H7 (cell line): ENCODE measurements at places on chromosomes 5 and 9. TPM values are rescaled to one million over a fixed set of nuclear protein-coding genes. Genes with fewer than 3 reads are reported as not detected.

DNA sequence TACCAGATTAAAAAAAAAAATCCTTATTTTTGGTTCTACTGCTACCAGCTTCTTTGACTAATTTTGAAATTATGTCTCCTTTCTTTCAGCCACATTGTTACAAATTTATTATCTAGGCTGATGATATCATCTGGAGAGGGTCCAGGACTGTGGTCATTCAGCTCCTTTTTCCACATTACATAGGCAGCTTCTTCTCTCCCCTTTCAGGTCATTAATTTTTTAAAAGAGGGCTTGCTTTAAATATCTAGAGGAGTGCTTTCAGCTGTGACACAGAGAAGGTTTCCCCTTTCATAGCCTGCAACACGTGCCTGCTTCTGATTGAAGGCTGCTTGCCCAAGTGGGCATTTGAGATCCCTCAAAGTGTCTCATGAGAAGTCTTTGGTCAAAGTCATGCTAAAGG lies 155.7 kb upstream of the PAPPA start:
- DNase-seq, result no peak

- no peak for DNase-seq
Measured at GRCh38 chr5:17336054-17336453, 118.6 kb downstream of the BASP1 start.

DNA sequence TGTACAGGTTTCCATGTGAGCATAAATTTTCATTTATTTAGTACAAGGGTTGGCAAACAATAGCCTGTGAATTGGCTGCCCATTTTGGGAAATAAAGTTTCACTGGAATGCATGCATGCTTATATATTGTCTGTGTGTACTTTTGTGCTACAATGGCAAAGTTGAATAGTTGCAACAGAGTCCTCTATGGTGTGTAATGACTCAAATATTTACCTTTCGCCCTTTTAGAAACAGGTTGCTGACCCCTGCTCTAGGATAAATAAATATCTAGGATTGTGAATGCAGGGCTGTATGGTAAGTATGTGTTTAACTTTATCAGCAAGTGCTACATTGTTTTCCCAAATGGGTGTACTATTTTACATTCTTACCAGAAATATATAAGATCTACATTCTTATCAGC lies 47.2 kb downstream of the XRCC4 start:
- no peak for DNase-seq

- no peak for DNase-seq
Measured at GRCh38 chr5:1876660-1877064, 6.1 kb downstream of the IRX4 start.

GRCh38 chr5:50767588-50767987 lies 101.2 kb downstream of the PARP8 start:
- DNase-seq, result no peak

GRCh38 chr5:168989731-168990505 lies 311.0 kb downstream of the SLIT3 start:
- no peak for DNase-seq

The PCDHA4 gene
- total RNA-seq, result 6.0 and 7.6 TPM in 2 replicates

The IFNE gene
- not detected in 2 replicates for total RNA-seq
